Naive B cell (primary cell): ENCODE measurements at places on chromosomes 6 and 20.

- peak; percentile 60 for DNase-seq
These were observed 125.6 kb downstream of the CARMIL1 start for GRCh38 chr6:25404693-25405169.

- DNase-seq: no peak
These were observed 149.7 kb upstream of the TNFAIP3 start for GRCh38 chr6:137717074-137718073.

DNA sequence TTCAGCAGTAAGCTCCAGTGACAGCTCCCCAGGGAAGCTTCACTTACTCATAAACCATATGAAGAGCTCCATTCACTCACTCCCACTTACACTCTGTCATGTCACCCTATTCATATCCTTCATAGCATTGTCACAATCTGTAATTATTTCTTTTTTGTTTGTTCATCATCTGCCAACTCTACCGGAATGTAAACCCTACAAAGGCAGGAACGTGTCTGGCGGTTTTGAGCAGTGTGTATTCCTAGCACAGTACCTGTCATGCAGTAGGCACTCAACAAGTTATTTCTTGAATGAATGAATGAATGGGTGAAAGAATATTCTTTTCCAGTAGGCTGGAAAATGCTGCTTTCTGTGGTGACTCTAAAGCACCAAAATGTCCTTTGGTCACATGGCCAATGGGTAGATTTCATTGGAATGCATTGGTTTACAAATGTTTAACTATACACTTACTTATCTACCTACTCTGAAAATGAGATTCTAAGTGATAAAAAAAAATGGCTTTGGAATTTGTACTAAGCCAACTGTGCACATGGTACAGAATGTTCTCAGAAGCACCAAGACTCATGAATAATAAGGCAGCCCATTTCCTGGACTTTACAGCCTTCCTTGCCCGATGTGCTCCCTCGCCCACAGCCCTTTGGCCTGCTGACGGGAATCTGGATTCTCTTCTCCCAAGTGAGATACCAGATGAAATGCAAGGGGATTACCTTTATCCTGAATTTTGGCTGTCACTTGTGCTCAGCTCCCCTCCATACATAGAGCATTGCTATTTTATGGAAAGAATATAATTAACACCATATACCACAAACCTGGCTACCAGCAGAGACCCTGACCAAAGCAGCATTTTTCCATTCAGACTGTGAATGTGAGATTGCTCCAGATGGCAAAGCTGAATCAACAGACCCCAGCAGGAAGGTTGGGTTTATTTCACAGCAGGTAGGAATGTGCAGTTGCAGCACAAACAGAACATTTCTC is 273.3 kb downstream of the ALDH8A1 start:
- DNase-seq: no peak

- DNase-seq: peak; percentile 31
These were observed 150.3 kb downstream of the CDK19 start for GRCh38 chr6:110664933-110665332.

DNA sequence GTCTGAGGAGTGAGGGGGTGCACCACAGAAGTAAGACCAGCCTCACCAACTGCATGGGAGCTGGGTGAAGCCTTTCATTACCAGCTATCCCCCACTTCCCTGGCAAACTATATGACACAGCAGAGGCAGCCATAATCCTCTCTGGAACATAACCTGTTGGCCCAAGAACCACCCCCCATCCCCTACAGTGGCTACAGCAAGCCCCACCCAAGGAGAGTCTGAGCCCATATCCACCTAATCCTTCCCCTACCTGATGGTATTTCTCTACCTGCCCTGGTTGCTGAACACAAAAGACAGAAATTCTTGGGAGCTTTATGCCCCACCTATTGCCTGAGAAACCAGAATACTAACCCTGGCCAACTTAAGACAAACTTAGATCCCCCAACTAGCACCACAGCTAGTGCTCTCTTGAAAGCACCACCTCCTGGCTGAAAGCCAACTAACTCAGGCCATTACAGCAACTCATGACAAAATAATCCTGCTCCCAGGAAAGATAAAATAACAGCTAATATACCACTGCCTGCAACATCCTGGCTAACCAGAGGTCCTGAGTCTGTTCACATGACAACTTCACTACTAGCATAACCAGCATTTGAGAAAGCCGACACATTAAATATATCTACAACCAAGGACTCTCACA is 11.2 kb downstream of the RNGTT start:
- no peak for DNase-seq

DNA sequence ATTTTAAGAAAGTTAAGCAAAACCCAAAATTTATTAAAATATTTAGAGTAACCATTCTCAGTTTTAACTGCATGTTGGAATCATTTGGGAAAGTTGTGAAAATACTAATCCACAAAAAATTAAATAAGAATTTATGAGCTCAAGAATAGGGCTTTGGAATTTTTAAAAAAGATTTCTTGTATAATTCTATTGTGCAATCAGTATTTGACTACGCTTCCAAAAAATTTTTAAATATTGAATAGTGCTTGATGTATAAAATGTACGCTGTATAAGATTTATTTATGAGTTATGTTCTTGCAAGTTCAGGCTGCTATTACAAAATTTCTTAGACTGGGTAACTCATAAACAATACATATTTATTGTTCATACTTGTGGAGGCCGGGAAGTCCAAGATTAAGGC is 571.7 kb downstream of the MMUT start:
- DNase-seq: no peak

DNA sequence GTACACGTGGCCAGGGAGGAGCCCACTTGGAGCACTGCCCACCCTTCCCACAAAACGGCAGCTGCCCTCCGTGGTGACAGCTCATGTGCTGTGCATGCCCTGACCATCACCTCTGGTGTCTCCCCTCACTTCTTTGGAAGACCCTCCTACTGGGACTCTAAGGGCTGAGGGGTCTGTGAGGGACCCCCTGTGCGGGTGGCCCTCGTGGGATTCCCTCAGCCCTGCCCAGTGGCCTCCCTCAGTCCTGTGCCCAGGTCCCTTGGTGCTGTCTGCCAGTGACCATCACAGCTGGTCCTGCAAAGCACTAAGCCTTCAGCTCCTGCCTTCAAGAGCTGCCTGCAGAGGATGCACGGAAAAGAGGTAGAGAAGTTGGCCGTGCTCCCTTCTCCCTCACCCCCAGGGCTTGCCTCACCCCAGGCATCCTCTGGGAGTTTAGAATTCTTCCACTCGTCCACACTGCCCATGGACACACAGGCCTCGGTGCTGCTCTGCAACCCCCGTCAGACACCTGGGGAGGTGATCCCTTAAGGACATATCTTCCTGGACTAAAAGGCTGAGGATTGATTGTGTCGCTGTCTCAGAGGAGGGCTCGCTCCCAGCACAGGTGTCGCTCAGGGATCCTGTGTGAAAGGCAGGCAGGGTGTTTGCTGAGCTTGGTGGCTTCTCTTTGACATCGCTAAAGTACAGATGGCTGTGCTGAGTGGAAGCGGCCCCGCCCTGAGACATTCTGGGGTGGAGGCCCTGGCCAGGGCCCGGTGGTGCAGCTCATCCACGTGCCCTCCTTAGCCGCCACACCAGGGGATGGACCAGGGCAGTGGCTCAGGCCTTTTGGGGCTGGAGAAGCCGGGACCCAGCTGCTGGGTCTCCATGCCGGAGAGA is 119.5 kb upstream of the FRMD1 start:
- no peak for DNase-seq

- peak; percentile 73 for DNase-seq
These were observed at the start of gene RIPOR2 for GRCh38 chr6:24935366-24936152. Gene RIPOR2 (minus strand): TSS chr6:24935960. CDS start chr6:24935898, 62 bp downstream.

GRCh38 chr6:105642708-105643107 is 239.8 kb upstream of the PREP start:
- DNase-seq: no peak

- DNase-seq: no peak
These were observed 45.9 kb downstream of the EBF4 start for GRCh38 chr20:2738331-2739041.

DNA sequence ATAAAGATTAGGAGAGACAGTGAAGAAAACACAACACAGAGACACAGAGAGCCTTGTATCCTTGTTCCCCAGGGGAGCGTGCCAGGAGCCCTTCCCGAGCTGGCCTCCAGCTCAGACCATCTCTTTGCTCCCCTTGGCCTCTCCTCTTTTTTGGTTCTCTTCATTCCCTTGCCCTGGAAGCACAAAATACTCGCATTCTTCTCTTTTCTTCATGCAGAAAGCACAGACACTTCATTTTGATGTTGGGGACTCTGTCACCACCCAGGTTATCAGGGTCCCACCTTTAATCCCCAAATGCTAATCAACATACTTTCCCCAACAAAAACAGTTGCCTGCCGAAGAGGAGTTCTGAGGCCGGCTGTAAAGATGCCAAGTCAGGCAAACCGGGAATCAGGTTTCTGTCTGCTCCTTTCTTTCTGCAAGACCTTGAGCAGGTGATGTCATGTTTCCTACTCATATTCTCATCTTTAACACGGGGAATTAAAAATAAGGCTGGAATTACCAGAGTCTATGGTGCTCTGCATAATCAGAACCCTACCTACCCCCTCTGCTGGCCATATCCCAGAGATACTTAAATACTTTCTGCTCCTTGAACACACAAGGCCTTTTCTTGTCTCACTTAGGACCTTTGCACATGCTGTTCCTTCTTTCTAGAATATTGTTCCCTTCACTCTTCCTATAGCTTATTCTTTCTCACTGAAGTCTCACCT is 21.7 kb downstream of the TGM6 start:
- no peak for DNase-seq

- no peak for DNase-seq
These were observed 165.0 kb upstream of the PLCB4 start for GRCh38 chr20:8903655-8904605.

GRCh38 chr6:34496103-34496685 is 30.3 kb downstream of the PACSIN1 start:
- no peak for DNase-seq

GRCh38 chr6:43904311-43905123 is 134.5 kb downstream of the VEGFA start:
- no peak for DNase-seq

DNA sequence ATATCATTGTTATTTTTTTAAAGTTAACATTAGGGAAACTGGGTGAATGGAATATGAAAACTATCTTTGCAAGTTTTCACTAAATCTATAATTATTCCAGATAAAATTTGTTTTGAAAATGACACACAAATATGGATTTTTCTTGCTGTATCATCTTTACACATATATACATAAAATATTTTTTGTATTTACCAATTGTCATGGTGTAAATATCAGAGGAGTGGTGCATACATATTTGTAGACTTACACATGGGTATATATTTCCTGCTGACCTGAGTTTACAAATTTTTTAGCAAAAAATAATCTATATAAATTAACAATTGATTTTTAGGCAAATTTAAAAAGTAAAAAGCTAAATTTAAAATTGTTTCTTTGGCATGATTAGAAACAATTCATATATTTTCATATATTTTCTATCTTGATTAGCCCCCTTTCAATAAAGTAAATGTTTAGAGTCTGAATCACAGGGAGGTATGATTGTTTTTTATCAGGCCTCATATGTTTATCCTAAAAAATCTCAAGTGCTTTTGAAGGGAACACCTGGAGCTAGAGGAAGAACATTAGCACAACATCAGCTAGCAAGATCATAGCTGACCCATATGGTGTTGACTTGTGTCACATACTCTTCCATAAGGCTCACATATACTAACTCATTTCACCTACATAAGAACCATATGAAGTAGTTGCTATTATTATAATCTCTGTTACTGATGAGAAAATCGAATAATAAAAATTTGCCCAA is 671.8 kb upstream of the GJE1 start:
- no peak for DNase-seq

- no peak for DNase-seq
These were observed 67.9 kb downstream of the EZR start for GRCh38 chr6:158751224-158751623.

- DNase-seq: peak; percentile 34
These were observed 92.5 kb downstream of the TCP11 start for GRCh38 chr6:35048631-35049083.

GRCh38 chr20:51828762-51829161 is 26.4 kb upstream of the SALL4 start:
- DNase-seq: no peak

DNA sequence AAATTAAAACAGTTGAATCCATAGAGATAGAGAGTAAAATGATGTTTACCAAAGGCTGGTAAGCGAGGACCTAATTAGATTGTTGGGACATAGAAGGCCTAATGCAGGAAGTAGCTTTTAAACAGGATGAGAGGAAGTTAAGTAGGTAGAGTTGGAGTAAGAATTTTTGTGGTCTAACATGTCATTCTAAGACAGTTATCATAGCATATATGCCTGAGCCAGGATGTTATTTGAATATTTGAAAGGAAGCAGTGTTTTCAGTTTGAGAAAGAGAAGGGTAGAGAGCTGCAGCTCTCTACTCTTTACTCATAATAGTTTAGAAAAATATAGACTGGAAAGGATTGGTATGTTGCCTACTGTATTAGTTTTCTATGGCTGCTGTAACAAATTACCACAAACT is 121.6 kb downstream of the MEI4 start:
- no peak for DNase-seq

DNA sequence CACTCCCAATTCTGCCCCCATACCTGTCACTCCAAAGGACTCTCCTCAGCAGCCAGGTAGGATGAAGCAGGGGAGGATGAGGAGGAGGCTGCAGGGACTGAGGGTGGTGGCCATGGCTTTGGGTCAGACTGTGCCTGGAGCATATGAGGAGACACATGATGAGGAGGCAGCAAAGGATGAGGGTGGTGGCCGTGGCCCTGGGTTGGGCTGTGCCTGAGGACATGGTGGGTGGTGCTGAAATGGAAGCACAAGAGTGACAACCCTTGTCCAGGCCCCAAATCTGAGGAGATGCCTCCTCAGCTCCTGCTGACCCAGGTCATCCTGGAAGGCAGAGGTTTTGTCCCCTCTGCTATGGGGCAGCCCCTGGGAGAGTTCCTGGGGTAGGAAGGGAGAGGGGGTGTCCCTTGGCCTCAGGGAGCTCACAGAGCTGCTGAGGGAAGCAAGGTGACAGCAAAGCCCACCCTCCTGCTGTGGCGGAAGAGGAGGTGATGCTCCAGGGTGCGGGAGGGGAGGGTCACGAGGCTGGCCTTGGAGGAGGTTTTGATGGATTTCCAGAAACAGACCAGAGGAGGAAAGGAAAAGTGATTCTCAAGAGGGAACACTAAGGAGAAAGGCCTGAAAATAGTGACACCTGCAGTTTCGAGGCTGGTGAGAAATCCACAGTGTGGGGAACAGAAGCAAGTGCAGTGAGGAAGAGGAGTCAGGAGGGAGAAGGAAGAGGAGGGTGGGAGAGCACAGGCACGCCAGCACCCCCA is 4.6 kb downstream of the RAET1G start:
- no peak for DNase-seq

- peak; percentile 15 for DNase-seq
These were observed 6.0 kb downstream of the OPN5 start for GRCh38 chr6:47787620-47788497.

- no peak for DNase-seq
These were observed 112.1 kb upstream of the EYS start for GRCh38 chr6:65819152-65819551.

GRCh38 chr6:17630511-17631073 is 30.5 kb downstream of the FAM8A1 start:
- no peak for DNase-seq

- no peak for DNase-seq
These were observed 42.5 kb upstream of the BMP5 start for GRCh38 chr6:55917751-55918415.

GRCh38 chr6:14727494-14728395 is 518.1 kb upstream of the JARID2 start:
- no peak for DNase-seq
